ENCODE measurements at places on chromosomes 5 and 9.

DNA sequence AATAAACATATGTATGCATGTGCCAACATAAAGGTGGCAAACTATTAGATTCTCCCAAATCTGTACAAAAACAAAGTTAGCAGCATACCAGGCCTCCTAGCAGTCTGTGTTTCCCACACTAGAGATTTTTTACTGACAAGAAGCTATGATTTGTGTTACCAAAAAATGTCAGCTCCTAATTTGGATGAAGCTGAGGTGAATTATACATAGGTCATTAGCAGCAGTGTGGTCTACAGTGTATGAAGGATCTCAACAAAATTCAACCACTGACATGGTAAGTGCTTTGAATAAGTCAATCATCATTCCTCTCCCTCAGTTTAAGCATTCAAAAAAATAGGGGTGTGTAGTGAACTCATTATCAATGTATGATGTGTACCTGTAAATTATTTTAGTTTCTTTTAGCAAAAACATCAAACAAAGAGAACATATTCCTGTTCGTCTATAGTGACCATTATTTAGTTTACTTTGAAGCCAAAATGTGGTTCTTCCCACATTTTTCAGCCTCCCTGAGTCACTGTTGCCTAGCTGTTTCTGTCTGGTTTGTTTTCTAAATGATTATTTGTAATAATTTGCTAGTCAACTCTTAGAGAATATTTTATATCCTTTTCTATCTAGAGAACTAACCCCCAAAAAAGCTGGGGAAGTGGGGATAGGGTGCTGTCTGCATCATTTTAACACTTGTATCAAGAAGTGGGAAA, 52.1 kb upstream of the RGMB start:
- no peak for DNase-seq

GRCh38 chr9:76687861-76688391, 76.3 kb upstream of the PCA3 start:
- peak; percentile 51 for DNase-seq

DNA sequence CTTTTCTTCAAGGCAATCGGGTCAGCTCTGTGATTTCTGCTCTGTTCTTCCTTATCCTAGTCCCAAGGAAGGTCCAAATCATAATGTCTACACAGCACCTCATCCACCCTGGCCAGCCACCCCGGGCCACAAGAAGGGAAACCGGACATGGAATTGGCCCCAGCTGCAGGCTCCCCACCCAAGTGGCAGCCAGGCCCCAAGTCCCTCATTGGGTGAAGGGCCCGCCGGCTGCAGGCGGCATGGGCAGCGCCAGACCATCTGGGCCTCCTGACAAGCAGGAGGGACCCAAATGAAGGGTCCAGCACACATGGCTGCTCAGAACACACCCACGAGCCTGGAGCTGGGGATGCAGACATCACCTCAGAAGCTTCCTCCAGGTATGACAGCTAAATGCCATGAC, 33.7 kb downstream of the BICD2 start:
- DNase-seq = no peak

GRCh38 chr5:23289162-23289561, 218.2 kb upstream of the PRDM9 start:
- DNase-seq = no peak

GRCh38 chr9:16527573-16527972, 342.9 kb downstream of the BNC2 start:
- DNase-seq = no peak

DNA sequence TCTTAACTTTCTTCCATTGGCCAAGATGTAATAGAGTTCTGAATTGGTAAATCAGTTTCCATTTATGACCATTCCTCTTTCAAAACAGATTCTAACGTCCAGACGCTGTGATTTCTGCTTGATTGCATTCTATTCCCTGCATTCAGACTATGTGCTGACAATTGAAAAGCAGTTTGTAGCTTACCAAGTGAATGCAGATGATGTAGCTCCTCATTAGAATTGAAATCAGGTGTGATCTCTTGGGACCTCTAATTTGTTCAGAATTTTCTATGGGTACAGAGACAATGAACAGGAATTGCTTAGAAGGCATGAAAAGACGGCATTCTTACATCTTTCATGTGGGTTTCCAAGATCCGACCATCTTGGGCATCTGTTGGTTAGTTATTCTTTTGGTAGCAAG, 191.9 kb downstream of the NTRK2 start:
- DNase-seq = no peak

- no peak for DNase-seq
These were observed 500.0 kb downstream of the PTPRD start for GRCh38 chr9:10112798-10113197.

- DNase-seq = peak; percentile 54
These were observed 623.1 kb downstream of the BNC2 start for GRCh38 chr9:16247188-16247875.

GRCh38 chr9:97518909-97519307, 17.4 kb downstream of the TMOD1 start:
- DNase-seq = peak; percentile 78

GRCh38 chr5:26940994-26941393, 97.4 kb downstream of the CDH9 start:
- no peak for DNase-seq

- no peak for DNase-seq
These were observed 128.4 kb downstream of the PARP8 start for GRCh38 chr5:50794812-50795211.

Measured in GM04504 (cell line).